ENCODE measurements at places on chromosomes 3 and 15. TPM values are rescaled to one million over a fixed set of nuclear protein-coding genes. Genes with fewer than 3 reads are reported as not detected.

Gene CLEC3B
- not detected for total RNA-seq

Gene GOLGA8T
- not detected for total RNA-seq

DNA sequence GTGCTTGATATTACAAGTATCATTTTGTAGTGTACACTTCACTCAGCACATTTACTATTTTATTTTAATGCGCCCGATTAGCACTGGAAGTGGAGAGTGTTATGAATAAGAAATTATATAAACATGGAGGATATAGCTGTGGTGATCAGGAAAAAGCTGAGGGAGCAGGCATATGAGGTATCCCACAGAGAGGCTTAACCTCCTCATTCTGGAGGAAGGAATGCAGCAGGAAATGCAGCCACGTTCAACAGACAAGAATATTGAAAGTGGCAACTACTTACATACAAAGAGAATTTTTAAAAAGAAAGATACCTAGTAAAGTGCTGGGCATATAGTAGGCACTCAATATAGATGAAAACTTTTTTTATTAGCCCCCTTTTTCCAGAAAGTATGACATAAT, 166.0 kb upstream of the SATB1 start:
- no peak for DNase-seq

DNA sequence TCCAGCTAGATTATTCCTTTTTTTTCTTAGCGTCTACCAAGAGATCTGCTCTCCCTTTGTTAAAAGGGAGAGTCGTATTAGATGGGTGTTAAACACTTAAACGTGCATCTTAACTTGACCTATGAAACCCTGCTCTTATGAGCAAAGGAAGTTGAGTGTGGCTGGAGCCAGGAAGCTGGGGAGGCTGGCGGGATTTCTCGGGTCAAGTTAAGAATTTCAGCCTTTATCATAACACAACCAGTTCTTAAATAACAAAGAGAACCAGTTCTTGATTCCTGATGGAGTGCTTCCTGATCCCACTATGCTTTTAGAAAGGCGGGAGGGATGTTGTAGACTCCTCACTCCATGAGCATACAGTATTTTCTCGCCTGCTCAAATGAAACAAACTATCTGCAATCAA, 215.1 kb downstream of the ITPR1 start:
- no peak for DNase-seq

GRCh38 chr3:113847664-113848461, 9.3 kb downstream of the GRAMD1C start:
- DNase-seq, result no peak

GRCh38 chr3:5138214-5138981, 16.3 kb downstream of the ARL8B start:
- no peak for DNase-seq

DNA sequence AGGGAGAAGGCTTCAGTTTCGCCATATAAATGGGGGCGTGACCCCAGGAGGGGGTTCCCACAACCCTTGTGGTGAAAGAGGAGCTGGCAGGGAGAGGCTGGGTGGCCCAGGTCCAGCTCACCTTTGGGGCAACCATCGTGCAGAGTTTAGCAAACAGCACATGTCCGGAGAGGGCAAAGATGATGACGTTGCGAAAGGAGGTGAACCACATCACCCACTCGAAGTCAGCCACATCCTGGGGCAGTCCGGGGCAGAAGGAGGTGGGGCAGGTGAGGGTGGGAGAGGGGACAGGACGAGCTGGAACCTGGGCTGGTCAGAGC, 3.7 kb downstream of the HHATL start:
- DNase-seq, result no peak
